ENCODE measurements at places on chromosomes 6 and 20. TPM values are rescaled to one million over a fixed set of nuclear protein-coding genes. Genes with fewer than 3 reads are reported as not detected.

The HTR1E gene
- total RNA-seq = not detected

The DST gene
- total RNA-seq = 58.4 TPM

The CLPSL2 gene
- total RNA-seq = 0.60 TPM

The HNF4A gene
- 15.4 TPM for total RNA-seq

The KIAA0408 gene
- 7.1 TPM for total RNA-seq

The UNC5CL gene
- total RNA-seq = 0.33 TPM
